Stimulated activated CD4-positive, alpha-beta T cell treated with anti-CD3 and anti-CD28 coated beads, Interleukin-4, amount 100 ng/mL, for 4 hours (primary cell): ENCODE measurements at places on chromosomes 3 and 15.

DNA sequence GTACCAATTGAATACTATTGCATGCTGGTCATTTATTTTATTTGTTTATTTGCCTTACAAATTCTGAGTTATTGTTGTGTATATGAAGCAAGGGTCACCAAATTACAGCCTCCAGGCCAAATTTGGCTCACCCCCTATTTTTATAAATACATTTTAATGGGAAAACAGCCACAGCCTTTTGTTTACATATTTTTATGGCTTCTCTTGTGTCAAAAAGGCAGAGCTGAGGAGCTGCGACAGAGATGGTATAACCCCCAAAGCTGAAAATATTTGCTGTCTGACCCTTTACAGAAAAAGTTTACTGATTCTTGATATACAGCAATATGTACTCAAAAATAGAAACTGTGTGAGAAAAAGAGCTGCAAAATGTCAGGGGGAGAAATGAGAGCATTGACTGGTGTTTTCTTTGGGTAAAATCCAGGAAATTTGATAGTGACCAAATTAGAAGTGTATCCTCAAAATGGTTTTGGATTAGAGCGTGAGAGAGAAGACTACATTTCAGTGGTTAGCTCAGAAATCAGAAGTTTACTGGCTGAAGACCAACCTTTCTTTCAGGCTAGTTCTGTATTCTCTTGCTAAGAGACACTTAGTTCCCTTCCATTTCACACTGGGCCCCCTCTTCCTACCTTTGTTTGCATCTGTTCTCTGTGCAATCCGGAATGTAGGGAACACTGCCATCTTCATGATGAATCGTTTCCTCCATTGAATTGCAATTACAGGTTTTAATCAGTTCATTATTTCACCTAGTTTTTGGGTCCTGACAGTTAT lies 757.8 kb downstream of the AGBL1 start:
- no peak for DNase-seq

DNA sequence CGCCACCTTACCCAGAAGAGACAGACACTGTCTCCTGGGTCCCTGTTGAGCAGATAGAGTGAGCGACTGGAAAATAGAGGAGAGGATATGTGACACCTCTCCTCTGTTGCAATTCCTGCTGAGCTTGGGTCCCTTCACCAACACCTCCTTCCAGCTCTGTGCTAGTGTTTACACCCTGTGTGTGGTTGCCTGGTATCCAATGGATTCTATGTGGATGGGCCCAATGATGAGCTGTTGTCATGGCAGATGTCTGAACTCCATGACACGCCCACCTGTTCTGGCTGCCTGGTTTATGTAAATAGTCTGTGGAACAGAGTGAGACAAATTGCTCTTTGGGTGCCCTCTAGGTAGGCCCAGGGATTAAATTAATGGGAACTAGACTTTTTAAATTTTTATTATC lies 23.7 kb downstream of the RBM5 start:
- no peak for DNase-seq

DNA sequence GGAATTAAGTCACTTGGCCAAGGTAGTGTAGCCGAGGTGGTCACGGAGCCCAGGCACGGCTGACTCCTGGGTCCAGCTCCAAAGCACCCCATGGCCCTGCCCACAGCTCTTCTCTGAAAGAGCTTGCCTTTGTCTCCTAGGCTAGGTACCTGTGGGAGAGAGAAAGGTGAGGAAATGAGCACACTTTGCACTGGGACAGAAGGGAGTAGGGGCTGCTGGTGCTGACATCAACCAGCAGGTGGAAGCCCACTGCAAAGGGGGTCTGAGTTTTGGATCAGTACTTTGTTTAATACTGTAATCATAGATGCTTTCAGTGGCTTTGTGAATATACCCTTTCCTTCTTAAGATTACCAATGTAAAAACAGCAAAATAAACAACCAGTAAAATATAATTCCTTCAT lies 128.3 kb upstream of the EIF1B start:
- no peak for DNase-seq

GRCh38 chr3:16460273-16460672 lies 53.2 kb downstream of the RFTN1 start:
- no peak for DNase-seq

DNA sequence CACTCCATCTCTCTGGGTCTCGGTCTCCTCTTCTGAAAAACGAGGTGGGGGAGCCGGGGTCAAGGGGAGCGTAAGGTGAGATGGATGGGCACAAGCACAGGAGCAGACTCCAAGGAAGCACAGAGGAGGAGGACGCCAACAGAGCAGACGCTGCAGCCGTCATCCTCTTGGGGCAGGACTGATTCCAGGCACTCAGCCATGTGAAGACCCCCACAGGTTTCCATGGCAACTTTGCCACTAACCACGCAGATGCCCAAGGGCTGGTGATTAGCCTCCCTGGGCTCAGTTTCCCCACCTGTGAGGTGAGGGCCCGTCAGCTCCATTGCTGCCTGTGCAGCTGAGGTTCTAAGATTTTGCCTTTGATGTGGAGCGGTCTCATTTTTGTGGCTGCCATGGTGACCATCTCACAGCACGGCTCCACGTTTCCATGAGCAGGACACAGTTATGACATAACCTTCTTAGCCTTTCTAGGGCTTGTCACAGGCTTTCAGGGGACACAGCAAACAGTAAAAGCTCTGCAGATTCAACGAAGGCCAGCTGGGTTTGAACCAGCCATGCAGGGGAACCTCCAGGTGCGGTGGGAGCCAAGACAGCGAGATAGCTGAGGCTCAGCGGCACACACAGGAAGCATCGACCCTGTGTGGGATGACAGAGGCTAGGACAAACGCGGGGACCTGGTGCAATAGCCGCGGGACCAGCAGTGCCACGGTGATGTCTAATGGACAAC lies 170.3 kb downstream of the NUP210 start:
- DNase-seq = no peak

DNA sequence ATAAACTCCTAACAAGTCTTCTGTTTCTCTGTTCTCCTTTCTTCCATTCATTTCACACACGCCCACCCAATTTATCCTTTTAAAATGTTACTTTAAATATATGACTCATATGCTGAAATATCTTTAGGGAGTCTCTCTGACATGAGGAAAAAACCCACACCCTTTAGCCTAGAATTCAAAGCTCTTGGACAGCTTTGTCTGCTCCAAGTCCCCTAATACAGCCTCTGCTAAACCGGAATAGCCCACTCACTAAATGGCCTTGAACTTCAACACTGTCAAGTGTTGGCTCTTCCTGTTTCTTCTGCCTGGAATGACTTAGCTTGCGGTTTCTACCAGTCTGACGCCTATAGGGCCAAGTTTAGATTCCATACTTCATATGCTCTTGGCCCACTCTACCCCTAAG lies 3.3 kb upstream of the CD96 start:
- DNase-seq = no peak

- no peak for DNase-seq
These were observed 25.3 kb upstream of the VPS33B start for GRCh38 chr15:91047545-91048199.

GRCh38 chr3:40043444-40043755 lies 234.0 kb downstream of the MYRIP start:
- DNase-seq = no peak

- no peak for DNase-seq
These were observed 39.6 kb upstream of the SECISBP2L start for GRCh38 chr15:49085696-49086459.

DNA sequence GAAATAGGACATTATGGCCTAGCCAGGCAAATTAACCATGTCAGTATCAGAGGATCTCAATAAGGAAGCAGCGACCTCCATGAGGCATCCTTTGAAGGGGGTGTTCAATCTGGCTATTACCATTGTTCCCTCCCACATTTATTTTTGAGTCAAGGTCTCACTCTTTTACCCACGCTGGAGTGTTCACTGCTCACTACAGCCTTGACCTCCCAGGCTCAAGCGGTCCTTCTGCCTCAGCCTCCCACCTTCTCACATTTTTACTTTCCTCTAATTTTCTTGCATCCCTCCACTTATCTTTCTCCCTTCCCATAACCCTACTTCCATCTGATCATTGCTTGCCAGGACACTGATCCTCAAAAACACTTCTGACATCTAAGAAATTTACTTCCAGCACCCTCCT lies 654.0 kb upstream of the NR2F2 start:
- no peak for DNase-seq

DNA sequence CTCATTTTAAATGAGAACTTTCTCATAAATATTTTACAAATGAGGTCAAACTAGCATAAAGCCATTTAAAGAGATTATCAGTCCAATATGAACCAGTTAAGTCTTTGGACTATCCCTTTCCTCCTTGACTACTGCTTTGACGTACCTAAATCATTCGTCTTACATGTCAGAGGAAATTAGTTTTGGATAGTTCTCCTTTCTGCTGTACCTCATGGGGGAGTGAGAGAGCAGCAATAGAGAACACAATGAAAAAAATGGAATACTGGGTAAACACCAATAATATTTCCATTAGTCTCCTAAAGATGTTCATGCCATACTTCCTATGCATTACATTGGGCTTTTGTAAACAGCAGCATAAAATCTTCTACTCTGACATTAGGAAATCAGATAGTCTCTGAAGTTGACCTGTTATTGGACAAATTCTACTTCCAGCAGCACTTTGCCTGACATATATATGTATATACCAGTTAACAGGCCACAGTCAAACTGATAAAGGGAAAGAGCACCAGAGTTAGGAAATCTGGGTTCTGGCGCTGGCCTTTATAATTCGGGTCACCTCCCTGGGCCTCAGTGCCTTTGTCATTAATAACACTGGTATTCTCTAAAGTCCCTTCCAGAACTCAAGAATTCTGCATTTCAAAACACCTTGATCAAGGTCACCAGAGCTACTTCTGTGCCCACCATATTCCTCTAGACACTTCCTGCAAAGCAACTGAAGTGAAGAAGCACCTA lies 26.8 kb downstream of the TIMMDC1 start:
- DNase-seq = no peak

DNA sequence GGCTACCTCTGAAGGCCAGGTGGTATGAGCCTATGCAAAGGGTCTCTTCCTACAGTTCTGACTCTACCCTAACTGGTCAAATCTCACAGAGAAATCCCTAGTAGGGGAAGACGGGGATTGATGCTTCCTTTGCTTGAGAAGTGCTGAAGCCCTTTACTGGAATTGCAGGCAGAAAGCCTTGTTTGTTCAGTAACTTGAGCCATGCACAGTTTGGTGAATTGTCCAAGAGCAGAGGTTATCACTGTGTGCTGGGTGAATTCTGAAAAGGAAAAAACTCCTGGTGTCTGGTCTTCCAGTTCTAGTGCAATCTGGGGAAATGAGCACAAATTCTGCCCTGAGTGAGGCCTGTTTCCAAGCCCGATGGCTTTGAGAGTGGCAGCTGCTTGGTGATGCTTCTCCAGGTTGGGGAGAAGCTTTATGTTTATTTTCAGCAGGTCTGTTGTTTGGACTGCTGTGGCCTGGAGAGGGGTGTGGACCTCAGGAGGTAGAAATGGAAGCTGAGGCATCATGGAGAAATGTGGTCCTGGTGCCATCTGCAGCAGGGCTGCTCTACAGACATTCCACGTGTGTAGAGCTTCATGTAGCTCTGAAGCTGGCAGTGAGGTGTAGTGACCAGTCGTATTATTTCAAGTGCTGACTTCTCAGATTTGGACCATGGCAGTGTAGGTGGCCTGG lies 60.9 kb downstream of the ARNT2 start:
- DNase-seq = no peak

DNA sequence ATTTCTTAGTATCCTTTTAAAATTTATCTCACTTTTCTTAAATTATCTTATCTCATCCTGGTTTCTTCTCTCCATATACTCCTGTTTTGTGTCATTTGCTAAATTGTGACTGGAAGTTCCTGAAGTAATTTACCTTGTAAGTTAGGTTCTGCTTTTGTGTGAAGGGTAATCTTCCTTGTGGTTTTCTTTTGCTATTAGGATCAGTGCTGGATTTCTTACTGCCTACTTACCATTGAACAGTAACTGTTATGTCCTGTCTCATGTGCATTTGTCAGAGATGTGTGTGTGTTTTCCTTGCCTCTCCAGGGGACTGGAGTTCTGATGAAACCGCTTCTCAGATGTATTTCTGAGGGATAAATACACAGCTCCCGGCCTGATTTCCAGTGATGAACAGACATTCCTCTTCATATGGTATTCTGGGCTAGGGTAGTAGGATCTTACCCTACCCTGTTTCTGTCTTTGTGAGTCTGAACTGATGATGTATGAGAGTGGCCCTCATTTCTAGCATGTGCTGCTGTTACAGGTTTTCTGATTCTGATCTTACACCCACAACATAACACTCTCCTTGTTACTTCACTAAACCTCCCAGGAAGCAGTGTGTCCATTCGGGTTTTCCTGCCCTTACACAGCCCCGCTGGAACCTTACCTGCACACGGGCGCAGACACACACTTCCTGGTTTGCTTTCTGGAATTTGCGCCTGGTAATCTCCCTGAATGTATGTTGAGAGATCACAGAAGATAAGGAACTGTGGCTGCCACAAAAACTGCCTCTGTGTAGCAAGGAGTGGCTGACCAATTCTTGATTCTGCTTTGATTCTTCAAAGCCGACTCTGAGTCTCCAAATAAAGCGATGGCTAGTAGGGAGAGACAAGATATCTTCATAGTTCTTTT lies 14.7 kb downstream of the PAK2 start:
- DNase-seq = no peak

- no peak for DNase-seq
These were observed 103.6 kb upstream of the THSD4 start for GRCh38 chr15:71011503-71012155.

DNA sequence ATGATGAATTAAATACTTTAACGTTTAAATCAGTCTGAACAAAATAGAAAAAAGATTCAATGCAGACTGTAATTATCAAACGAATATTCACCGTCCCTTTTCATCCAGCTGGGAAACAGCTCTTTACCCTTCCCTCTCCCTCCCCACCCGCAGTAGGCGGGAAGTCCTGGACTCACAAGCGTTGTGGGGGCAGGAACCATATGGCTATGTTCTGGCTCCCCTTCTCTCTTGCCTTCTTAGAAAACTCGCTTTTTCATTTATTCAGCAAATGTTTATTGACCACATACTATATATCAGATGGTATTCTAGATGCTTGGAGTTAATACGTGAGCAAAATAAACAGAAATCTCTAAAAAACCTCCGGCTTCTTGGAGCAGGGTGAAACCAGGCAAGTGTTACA lies 715 bp upstream of the SCAPER start:
- DNase-seq = no peak

GRCh38 chr3:23667536-23668429 lies 138.0 kb upstream of the UBE2E1 start:
- DNase-seq = no peak

GRCh38 chr3:64053581-64053980 lies 30.3 kb upstream of the PSMD6 start:
- no peak for DNase-seq

- no peak for DNase-seq
These were observed 26.5 kb downstream of the PPP2R3A start for GRCh38 chr3:135992072-135992471.

GRCh38 chr3:71940486-71940885 lies 155.5 kb upstream of the PROK2 start:
- no peak for DNase-seq

- no peak for DNase-seq
These were observed 18.4 kb downstream of the CYFIP1 start for GRCh38 chr15:22961762-22962161.

- DNase-seq = no peak
These were observed 9.2 kb downstream of the ARF4 start for GRCh38 chr3:57587905-57588304.
